ENCODE measurements at places on chromosomes 6 and 20. TPM values are rescaled to one million over a fixed set of nuclear protein-coding genes. Genes with fewer than 3 reads are reported as not detected.

The CNKSR3 gene
- total RNA-seq = 22.1 TPM

The CTAGE9 gene
- not detected for total RNA-seq

The PRRT1 gene
- 2.8 TPM for total RNA-seq

The ETV7 gene
- total RNA-seq = 7.6 TPM

The ATP6V1G2 gene
- total RNA-seq = 0.65 TPM

The C20orf96 gene
- total RNA-seq = 10.4 TPM

The BNIP5 gene
- total RNA-seq = not detected

The SAMD3 gene
- total RNA-seq = 1.9 TPM

The VNN1 gene
- 0.23 TPM for total RNA-seq

DNA sequence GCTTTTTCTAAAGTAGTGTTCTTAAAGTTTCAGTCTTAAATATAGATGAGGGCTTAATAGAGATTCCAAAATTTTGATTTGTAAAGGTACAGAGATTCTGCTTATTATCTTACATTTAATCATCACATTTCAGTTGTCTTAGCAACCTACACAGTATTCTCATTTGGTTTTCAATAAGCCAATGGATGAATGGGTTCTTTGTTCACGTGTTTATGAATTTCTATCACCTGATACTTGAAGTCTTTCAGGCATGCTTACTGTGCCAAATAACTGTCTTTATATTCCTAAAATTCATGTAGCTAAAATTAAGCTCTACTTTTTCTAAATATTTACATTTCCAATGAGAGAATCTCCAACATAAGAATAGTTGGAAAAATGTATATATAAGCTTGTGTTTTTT, 152.7 kb downstream of the EYA4 start:
- DNase-seq = no peak

DNA sequence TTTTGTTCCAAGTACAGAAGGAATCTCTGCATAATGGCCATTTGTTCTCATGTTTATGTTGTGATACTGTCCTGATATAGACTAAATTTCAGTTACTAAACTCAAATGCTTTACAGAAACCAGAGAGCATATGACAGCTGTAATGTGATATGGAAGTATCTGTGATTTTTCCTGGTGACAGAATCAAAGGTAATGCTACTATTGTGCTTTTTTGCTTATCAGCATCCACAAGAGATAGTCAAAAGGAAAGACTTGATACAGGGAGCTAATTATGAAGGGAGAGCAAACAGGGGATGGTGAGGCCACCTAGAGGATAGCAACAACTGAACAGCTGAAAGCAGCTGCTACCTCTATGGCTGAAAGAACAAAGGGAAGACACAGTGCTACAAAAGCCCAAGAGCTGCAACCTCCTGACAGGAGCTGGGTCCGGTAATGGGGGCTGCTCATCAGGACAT, 181.4 kb downstream of the PHF3 start:
- DNase-seq = no peak

DNA sequence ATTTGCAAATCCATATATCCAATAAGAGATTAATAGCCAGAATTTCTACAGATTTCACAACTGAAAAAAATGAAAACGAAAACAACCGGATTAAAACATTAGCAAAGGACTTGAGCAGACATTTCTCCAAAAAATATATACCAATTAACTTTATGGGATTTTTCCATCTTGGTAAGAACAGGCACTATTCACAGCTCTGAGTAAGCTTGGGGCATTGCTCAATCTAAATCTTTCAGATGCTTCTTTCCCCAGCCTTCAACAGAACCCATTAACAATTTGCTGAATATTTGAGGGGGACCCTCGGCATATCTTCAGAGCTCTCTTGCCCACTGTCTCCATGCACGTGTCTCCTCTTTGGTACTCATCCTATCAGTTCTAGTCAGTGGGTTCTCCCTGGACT, 111.7 kb upstream of the CD93 start:
- DNase-seq = no peak

DNA sequence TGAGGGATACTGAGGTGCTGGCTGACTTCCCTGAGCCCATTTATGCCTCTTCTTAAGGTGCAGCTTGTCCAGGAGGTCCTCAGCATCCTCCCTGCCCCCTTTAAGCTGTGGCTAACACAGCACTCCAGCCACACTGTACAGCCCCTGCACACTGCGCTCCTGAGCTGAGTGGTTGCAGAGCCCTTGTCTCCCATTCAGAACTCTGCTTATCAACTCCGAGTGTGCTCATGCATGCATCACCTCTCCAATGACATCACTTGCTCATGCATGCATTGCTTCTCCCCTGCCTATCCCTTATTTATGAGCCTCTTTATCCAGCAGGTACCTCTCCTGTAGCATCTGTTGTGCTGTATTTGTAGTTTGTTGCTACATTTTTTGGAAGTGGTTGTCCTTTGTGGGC, 124.6 kb downstream of the AIG1 start:
- DNase-seq = no peak

DNA sequence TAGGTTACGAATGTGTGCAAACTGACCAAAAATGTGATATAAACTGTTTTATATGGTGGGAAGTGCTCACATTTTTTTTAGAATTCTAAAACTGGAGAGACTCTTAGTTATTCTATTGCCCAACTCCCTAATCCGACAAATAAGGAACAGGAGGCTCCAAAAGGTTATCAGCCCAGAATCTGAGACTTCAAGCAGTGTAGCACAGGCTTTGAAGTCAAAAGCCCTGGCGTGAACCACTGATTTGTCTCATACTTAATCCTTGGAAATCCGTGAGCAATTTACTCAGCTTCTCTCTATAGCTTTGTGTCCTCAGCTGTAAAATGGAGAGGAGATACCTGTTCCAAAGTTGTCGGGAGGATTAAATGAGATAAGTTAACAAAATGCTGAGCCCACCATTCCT, 368.8 kb upstream of the SASH1 start:
- DNase-seq = no peak

DNA sequence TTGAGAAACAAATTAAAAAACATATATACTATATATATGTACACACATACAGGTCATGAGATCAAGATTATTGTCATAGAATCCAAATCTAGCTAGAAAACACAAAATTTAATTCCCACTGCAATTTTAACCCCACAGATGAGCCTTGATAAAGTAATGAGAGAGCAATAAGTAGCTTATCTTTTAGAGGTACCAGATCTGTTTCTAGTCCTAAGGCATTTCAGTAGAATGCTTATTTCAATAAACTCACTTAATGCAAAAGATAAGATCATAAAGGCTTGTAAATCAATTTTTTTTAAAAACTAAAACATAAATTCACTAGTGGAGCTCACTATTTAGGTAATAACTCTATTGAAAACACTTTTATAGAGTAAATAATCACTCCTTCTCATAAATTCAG, 47.2 kb downstream of the PRKN start:
- DNase-seq = no peak

DNA sequence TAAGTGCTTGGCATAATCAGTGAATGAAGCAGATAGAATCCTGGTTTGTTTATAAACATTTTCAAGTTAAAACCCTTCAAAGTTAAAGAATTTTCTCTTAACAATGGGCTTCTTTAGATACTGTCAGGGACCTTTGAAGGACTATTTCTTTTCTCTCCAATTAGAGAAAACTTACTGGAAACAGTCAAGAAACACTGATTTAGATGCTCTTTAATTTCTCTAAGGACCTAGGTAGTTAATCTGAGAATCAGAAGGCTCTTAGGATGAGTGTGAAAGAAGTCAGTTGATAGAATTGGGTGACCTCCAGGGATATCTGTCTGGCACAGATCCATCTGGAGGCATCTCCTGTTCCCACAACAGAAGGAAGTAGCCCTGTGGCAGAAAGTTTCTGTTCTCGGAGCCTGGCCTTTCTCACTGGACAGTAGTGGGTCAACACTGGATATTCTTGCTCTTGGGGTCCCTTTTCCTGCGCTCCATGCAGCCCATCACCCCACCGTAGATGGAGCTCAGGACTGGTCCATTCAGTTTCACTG, 22.5 kb downstream of the KIAA0408 start:
- DNase-seq = no peak

DNA sequence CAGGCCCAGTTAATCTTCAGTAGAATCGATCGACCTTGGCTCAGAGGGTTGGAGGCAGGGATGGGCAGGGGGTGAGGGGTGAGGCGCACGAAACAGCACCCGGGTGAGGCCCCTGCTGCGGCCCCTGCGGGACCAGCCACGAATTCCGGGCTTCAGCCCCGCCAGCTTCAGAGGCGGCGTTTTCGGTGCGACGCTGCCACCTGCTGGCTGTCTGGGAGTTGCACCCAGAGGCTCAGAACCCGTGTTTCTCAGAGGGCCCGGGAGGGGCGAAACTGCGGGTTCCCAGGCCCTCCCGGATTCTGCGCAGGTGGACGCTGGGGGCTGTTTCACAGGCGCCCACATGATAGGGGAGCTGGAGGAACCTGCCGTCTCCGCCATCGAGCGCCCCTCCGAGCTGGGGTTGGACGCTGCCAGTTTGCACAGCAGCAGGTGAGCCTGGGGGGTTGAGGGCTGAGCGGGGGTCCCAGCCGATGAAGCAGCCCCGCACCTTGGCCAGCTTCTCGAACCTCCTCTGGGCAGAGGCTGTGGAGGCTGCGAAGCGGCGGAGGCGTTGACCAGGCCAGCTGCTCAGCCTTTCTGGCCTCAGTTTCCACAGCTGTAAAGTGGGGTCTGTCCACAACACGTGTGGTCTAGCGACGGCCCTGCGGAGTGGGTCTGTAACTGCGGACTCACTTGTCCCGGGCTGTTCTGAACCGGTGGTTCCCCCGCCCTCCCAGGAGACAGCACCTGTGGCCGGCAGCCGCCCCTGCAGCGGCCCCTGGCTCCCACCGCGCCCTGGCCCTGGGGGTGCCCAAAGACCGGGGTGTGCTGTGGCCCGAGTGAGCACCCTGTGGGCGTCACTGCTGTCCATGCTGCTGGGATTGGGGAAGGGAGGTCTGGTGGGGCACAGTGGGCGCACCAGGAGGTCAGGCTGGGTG, 2.5 kb upstream of the BHLHE23 start:
- DNase-seq = peak; percentile 76

GRCh38 chr6:32816746-32817204, at the start of gene HLA-DOB:
Gene HLA-DOB, minus strand, starts transcription at chr6:32817002. Its CDS starts 51 bp downstream, at chr6:32816951.
- DNase-seq = no peak

Measured in ureter (tissue), 1 donor.